CD4-positive, CD25-positive, alpha-beta regulatory T cell (primary cell): ENCODE measurements at places on chromosomes 16 and 17. TPM values are rescaled to one million over a fixed set of nuclear protein-coding genes. Genes with fewer than 3 reads are reported as not detected.

DNA sequence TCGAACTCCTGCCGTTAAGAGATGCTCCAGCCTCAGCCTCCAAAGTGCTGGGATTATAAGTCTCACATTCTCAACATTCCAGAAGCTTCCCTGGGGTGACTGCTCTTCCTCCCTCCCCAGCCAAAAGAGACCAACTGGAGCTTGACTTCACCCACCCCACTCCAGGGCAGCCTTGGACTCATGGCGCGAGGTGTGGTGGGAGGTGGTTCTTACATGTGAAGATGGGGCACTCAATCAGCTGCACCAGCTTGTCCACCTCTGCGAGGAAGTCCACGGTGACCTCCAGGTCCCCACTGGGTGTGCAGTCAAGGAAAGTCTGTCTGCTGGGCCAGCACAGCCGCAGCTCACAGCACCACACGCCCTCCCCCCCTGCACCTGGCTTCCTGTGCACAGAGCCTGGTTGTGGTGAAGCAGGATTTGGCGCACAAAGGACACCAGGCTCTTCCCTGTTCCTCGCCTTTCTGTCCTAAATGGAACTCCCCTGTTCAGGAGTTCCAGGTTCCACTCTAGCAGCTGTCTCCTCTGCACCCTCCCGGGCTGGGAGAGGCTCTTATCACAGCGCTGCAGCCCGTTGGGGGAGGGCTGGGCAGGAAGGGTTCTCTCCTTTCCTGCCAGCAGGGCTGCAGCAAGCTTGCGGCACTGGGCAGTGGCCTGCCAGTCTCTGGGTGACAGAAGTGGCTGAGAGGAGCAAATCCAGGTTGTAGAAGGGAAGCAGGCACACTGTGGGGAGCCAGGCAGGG lies 9.6 kb upstream of the MTSS2 start:
- DNase-seq, result peak; percentile 53

- no peak for DNase-seq
Observed at GRCh38 chr16:89113152-89113547, 19.5 kb downstream of the ACSF3 start.

DNA sequence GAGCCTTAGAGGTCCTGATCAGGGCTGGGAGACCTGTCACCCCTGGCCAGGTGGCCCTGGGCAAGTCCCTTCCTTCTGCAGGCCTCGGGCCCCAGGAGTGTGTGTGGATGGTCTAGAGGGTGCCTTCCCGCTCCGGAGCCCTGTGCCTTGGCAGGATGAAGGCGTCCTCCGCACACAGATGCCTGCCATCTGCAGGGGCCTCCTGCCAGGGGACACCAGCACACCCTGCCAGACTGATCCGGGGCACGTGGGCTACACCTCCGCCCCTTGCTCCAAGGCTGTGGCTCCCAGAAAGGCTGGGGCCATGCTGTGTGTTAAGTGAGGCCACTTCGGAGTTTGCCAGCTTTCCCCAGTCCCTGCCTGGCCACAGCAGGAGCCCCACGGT lies 30.7 kb downstream of the NPTX1 start:
- DNase-seq, result no peak

GRCh38 chr16:85197611-85198566 lies 85.6 kb upstream of the CIBAR2 start:
- no peak for DNase-seq

- DNase-seq, result no peak
Observed at GRCh38 chr16:89717688-89718505, 2.8 kb downstream of the VPS9D1 start.

DNA sequence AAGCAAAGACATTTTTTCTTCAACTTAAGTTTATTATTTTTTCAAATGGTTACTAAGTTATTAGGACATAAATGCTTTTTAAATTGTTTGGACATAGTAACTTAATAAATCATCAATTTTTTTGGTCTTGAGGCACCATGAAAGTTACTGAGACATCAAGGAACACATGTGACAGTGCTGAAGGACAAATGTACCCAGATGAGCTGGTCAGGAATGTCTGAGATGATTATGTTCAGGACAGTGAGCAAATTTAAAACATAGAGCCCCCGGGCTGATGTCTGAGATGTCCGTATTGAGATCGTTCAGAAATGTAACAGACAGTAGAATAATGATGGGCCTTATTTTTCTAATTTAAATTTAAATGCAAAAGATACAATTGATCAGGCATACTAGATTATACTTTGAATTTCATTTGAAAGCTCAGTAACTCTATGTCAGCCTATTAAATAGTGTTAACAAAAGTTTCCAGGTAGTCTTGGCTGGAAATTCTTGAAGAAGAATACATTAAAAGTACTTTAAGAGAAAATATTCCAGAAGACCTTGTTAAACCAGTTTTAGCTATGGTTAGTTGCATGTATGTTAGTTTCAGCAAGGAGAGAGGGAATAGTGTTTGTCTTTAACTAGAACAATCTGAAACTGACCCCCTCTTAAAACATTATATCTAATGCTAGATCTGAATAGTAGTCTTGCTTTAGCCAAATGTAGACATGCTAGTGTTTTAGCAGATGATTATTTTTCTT lies 36.4 kb downstream of the SEC14L1 start:
- no peak for DNase-seq

GRCh38 chr17:39923836-39924690 lies 3.3 kb downstream of the ORMDL3 start:
- no peak for DNase-seq

- no peak for DNase-seq
Observed at GRCh38 chr17:69757688-69758430, 317.2 kb upstream of the KCNJ16 start.

PTGES3L gene
- polyA plus RNA-seq, result not detected

DNA sequence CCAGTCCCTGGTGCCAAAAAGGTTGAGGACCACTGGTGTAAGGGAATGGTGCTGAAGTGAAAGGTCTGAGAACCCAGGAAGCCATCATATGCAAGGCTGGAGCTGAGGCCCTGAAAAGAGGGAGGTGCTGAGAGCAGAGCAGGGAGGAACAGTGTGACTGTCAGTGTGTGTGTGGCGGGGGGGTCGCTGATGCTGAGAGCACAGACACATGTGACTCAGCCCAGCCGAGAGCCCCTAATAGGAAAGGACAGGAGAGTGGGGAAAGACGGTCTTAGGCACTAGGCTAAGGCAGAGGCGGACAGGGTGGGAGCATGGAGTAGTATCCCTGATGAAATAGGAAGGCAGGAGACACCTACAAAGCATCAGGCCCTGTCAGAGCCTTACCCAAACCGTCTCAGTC lies 1.2 kb downstream of the B9D1 start:
- no peak for DNase-seq

GRCh38 chr16:22641131-22641628 lies 130.5 kb downstream of the NPIPB5 start:
- DNase-seq, result no peak

GRCh38 chr16:72508191-72508590 lies 336.2 kb upstream of the PMFBP1 start:
- DNase-seq, result no peak

CES1 gene
- polyA plus RNA-seq, result 3.5 TPM

DNA sequence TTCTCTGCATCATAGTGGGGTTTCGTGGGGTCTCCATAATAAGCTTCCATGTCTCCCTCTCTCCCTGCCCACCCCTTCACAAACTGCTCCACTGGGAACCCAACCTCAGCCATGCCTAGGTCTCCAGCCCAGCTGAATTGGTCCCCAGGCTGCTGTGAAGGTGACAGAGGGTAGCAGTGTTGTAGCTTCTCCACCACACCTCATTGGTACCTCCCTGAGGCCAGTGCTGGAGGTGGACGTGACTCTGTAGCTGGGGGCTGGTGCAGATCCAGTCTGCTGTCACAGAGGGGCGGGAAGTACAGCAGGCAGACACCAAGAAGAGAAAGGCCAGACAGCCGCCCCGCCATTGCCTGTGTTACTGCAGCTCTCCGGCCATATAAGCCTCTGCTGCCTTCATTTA lies 82.1 kb downstream of the OR1D5 start:
- DNase-seq, result no peak

SLC13A2 gene
- not detected for polyA plus RNA-seq

DNA sequence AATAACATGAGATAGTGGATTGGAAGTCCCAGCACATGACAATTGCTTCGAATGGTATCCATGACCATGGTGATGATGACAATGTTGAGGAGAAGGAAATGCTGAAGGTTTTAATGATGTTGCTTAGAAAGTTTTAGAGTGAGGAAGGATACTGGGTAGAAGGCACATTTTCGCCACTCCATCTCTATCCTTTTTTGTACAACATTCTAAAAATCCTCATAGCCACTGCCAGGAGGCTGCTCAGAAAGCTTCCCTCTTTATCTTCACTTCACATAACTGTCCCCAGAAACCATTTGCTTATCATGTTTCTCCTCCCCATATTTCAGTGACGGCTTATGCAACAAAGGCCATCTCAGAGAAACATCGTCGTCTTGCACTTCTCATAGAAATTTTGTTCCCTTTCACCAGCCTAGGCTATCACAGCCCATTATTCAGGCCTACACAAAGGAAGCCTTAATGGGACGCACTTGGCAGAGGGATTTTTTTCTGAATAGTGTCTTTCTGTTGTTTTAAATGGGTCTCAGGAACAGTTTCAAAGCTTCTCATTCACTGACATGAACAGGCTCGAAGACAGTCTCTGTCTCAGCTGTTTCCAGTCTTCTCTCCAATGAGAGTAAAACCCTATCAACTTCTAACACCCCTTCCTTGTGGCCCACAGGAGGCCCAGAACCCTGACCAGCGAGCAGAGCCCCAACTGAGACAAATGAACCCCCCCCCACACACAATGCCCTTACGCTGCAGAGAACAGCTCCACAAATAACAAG lies 506.7 kb downstream of the HAPSTR1 start:
- DNase-seq, result no peak

DNA sequence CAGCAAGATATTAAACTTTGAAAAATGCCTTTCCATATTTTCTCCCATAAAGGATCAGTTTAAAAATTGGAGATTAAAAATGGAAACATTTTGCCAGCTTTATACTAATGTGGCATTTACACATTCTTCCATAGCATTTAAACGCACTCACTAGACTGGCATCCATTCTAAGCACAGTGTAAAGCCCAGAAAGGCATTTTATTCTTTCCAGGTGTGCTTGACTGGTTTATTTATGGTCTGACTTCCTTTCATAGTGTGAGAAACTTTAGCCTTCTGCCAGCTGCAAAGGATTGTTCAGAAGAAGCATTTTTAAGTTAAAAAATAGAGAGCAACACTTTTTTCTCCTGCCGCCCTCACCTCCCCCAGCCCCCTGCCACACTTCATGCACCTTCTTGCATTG lies 271.7 kb upstream of the PSMD7 start:
- no peak for DNase-seq

CMTM3 gene
- polyA plus RNA-seq, result 123 TPM

DNA sequence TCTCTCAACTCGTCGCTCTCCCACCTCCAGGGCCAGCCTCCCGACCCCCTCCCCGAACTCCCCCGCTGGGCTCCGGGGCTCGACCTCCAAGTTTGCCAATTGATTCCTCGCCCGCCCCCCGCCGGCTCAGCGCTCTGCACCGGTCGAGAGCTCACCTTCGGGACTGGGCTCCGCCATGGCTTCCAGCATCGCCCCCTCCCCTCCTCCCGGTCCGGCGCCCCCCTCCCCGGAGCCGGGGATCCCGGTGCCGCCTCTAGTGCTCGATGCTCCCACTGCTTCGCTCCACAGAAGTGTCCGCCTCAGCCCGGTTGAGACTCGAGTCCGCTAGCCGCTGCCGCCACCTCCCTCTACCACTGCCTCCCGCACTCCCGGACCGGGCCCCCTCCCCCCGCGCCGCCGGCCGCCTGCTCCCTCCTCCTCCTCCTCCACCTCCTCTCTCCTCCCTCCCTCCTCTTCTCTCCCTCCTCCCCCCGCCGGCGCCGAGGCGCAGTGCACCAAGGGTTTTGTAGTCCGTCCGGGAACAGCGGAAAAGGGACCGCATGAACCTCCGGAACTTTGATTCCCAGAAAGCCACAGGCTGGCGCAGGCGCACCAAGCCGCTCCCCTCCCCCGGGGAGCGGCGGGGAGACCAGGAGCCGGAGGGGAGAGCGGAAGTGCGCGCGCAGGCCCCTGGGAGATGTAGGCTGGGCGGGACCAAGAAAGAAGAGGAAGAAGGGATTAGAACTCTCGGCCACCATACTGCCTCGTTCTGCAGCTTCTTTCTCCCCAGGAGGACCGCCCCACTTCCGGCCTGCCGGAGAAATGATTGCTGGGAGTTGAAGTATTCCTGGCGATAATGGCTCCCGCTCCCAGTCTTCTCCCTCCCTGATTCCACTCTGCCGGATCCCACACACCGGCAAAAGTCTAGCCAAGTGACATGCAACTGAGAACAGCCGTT lies at the start of gene PHF23:
Gene PHF23, minus strand, starts transcription at position 367 of the 937 bp plus-strand sequence. Its CDS starts 178 bp downstream, at position 189.
- DNase-seq, result peak; percentile 96

PKMYT1 gene
- polyA plus RNA-seq, result 7.2 TPM

SLC47A1 gene
- polyA plus RNA-seq, result not detected

- DNase-seq, result no peak
Observed at GRCh38 chr16:66616592-66616991, 12.1 kb downstream of the CMTM3 start.

CA5A gene
- polyA plus RNA-seq, result not detected

GRCh38 chr17:10105513-10106001 lies 92.8 kb downstream of the GAS7 start:
- no peak for DNase-seq

- no peak for DNase-seq
Observed at GRCh38 chr17:39360537-39360936, 40.9 kb downstream of the FBXL20 start.

GRCh38 chr16:85730186-85730465 lies 20.8 kb downstream of the C16orf74 start:
- no peak for DNase-seq
